Thoracic aorta (tissue), 2 donors: ENCODE measurements at places on chromosomes 13 and 19. TPM values are rescaled to one million over a fixed set of nuclear protein-coding genes. Genes with fewer than 3 reads are reported as not detected.

CEACAM3 gene
- not detected for total RNA-seq

DNA sequence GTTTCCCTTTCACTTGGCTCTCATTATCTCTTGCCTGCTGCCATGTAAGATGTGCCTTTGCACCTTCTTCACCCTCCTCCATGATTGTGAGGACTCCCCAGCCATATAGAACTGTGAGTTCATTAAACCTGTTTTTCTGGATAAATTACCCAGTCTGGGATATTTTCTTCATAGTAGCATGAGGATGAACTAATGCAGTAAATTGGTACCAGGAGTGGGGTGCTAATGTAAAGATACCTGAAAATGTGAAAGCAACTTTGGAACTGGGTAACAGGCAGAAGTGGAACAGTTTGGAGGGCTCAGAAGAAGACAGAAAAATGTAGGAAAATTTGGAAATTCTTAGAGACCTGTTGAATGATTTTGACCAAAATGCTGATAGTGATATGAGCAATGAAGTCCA lies 487.4 kb downstream of the LMO7 start:
- H3K4me3 ChIP-seq, result no peak overlapping the region
- H3K4me1 ChIP-seq, result no peaks in the 10 kb centered on the region
- H3K27me3 ChIP-seq, result no peaks in the 10 kb centered on the region
- no peak overlapping the region for H3K27ac ChIP-seq

DNA sequence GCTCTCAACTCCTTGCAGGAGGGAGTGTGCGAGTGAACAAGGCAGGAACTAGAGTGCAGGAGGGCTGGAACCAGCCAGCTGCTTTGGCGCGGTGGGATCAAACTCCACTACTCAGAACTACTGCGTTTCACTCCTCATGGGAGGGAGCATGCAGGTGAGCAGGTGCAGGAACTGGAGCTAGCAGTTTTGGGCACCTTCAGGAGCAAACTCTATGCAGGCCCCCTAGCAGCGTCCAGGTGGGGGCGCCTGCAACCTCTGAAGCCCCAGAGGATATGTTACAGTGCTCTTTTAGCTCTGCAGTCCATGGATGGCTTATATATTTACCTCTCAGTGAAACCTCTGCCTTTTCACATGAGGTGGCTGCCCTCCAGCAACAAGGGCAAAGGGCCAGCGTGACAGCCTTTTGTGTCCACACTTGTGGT lies 1303.4 kb downstream of the PCDH9 start:
- H3K4me3 ChIP-seq, result no peak overlapping the region
- H3K4me1 ChIP-seq, result no peaks in the 10 kb centered on the region
- H3K36me3 ChIP-seq, result no peaks in the 10 kb centered on the region
- no peak overlapping the region for H3K27ac ChIP-seq
- H3K27me3 ChIP-seq, result no peaks in the 10 kb centered on the region

FCHO1 gene
- 8.5 TPM for total RNA-seq

DNA sequence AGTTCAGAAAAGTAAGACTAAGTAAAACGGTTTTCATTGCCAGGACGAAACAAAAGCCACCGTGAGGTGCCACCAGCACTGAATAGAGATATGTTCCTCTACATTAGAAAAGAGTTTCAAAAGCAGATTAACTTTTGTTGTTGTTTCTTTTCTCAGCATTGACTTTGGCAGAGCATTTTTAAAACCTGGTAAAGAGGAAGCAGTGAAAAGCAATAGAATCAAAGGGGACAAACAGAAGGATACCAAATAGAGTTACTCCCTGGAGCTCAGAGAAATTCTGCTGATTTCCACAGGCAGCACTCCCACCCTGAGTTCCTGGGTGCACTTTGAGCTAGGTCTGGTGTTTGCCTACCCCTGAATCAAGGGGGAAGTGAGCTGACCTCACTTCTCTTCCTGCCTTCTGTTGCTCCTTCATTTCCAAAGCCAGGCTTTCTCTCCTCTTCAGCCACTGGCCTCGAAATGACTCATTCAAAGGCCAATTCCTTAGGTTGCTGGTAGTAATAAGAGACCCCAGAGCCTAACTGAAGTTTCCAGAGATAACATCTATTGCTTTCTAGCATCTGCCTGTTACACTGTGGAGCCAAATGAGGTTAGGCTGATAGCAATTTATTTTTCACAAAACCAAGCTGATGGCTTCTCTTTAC lies 11.3 kb upstream of the ERICH6B start:
- no peak overlapping the region for H3K27ac ChIP-seq
- no peaks in the 10 kb centered on the region for H3K4me1 ChIP-seq
- no peak overlapping the region for H3K4me3 ChIP-seq
- no peaks in the 10 kb centered on the region for H3K27me3 ChIP-seq

ZNF730 gene
- not detected for total RNA-seq

- no peak for DNase-seq
- H3K4me1 ChIP-seq, result peaks cover 10% of the 10 kb centered on the region
- H3K36me3 ChIP-seq, result no peaks in the 10 kb centered on the region
Observed at GRCh38 chr19:44856421-44857083, 10.5 kb downstream of the NECTIN2 start.

CEACAM4 gene
- not detected for total RNA-seq

DNA sequence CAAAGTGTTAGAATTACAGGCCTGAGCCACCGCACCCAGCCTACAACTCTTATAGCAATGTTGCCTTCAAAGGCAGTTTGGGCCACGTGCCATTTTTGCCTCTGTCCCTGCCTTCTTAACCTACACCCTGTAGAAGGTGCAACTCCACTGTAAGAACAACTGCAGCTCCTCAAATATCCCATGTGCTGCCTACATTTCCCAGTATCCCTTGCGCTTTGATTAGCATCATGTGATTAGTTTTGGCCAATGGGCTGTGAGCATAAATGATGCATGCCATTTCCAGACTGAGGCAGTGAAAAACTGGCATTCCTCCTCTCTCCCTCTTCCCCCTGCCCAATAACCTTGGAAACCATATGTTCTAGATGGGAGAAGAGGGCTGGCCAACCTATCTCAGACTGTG lies 75.2 kb upstream of the MRI1 start:
- no peaks in the 10 kb centered on the region for H3K36me3 ChIP-seq
- H3K27me3 ChIP-seq, result no peaks in the 10 kb centered on the region
- DNase-seq, result no peak

DNA sequence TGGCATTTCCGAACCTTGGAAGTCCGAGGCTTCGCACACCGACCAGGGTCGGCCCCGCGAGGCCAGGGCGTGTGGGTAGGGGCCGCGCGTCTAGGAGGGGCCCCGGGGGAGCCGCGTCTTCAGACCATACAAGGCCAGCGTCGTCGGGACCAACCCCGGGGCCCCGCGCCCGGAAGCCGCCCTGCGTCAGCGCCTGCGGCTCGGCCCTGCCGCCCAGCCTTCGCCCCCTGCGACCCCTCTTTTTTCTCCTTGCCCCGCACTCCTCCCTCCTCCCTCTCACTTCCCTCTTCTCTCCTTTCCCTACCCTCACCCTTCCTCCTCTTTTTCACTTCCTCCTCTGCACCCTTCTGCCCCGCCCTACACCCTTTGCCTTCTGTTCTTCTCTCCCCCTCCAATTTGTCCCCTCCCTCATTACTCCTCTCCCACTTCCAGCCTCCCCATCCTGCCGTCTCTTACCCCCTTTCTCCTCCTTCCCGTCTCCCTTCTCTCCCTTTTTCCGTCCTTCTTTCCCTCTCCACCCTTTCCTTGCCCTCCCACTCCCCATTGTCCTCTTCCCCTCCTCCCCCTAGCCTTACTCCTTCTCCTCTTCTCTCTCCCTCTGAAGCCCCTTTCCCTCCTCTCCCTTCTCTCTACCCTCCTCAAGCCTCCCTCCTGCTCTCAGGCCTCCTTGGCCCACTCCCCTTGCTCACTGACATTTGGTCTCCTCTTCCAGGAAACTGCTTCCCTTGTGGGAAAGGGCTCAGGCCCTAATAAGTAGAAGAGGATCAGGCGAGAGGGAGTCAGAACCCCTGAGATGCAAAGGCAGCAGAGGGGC lies 2.2 kb upstream of the PLEKHG2 start:
- H3K27ac ChIP-seq, result peak overlapping the region; percentile 100
- peak overlapping the region; percentile 94 for H3K4me3 ChIP-seq
- H3K36me3 ChIP-seq, result peaks cover 20% of the 10 kb centered on the region
